ACHN (cell line): ENCODE measurements at places on chromosomes 12 and 14.

GRCh38 chr12:3552726-3553045 is 61.7 kb downstream of the PRMT8 start:
- DNase-seq: no peak

DNA sequence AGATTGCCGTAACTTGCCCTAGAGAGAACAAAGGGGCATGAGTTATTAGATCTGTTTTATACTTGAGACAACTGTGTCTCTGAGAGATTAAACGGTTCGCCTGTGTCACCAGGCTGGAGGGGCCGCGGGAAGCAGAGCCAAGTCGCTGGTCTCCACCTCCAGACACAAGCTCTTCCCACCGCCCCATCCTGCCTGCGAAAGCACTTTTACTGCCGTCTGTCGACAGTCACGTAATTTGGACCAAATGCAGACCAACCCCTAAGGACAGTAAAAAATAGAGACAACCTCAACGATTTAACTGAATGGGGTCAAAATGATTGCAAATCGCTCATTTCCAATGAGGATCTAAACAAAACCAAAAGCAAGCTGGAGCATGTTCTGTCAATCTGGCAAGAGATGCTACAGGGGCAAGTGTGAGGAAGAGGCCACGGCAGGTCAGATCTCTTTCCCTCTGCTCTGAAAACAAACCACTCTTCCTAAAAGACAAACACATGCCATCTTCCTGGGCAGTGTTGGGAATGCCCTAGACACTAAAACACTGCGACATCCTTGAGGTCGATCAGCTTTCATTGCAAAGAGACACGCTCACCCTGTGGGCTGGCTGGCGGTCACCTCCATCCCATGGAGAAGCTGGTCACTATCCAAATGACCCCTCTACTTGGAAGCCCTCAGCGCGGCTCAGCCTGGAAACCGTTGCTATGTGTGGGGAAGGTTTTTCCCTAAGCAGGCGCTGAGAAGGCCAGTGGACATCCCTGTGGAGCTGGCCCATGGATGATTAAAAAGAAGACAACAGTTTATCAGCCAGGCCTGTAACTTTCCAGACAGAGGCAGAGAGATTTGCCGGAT is 17.1 kb downstream of the GSC start:
- DNase-seq: no peak

DNA sequence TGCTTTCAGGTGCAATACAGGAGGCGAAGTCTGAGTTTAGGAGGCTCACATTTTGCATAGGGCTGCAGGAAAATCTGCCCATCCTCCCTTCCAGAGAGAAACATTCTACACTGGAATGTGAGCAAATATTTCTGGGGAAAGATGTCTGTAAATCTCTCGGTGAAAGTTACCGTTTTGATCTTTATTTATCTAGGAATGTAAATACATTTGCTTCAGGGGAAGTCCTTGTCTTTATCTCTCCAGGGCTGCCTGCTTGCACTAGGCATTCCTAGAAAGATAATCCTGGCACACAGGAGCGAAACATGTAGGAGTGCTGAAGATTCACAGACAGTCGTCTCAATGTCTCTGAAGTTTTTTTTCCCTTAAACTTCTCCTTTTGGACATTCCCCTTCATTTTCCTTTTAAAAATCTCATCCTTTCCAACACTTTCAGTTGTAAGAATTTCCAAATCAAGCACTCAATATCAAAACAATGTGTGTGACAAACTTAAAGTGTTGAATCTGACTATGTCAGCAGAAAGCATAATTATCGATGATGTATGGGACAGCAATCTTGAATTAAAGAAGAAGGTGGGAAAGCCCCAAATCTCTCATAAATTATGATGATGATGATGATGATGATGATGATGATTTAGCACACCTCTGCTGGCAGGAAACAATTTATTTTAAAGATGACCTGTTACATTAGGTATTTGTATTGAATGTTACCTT is 113.4 kb upstream of the RESF1 start:
- no peak for DNase-seq

DNA sequence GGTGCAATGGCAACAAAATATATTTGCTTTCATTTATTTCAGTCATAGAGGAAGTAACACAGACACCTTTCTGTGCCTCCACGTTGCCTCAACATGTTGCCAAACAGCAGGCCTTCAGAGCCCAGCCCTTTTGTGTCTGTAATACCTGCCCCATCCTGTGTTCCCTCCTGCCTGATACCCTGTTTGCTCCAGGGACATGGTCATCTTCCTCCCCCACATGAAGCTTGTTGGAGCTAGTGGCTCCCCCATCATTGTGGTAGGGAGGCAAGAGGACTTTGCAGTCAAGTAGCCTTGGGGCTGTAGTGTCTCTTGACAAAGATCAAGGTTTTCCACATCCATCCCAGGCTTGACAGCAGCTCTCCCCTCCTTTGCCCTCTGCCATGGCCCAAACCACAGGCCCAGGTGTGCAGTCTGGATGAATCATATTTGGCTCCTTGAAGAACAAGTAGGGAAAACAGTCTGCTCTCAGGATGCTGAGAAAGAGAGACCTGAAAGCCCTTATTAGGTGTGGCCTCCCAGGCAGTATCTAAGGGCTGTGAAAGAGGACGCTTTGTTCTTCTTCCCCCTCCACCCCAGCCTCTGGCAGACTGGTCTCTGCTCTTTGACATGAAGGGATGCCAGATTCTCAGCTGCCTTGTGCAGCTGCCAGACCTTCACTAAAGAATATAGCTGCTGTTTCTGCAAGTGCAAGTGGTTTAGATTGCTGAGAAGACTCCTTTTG is 329.0 kb downstream of the C12orf75 start:
- DNase-seq: no peak

GRCh38 chr12:26648999-26649398 is 184.0 kb downstream of the ITPR2 start:
- DNase-seq: no peak

GRCh38 chr12:111792155-111792855 is 25.6 kb downstream of the ALDH2 start:
- DNase-seq: peak; percentile 67

DNA sequence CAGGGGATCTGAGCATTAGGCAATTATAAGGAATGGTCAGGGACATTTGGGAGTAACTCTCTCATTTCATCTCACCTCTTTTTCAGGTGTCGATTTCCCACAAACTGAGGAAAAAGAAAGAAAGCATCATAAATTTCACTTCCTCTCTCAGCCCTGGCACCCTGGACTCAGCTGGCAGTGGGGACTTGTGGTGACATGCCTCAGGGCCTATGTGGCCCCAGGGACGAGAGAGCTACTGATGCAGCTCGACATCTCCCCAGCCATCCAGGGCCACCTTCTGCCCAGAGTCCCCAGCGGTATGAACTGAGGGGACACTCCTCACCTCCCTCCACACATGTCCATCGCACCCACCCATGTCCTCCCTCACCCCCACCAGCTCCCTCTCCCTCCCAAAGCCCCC is 11.7 kb downstream of the TNFRSF1A start:
- no peak for DNase-seq

- no peak for DNase-seq
These were observed 35.6 kb downstream of the UBE3B start for GRCh38 chr12:109513051-109513450.
